ENCODE measurements at places on chromosomes 2 and 18.

GRCh38 chr2:38432820-38433606 is 55.9 kb upstream of the ATL2 start:
- DNase-seq, result no peak

DNA sequence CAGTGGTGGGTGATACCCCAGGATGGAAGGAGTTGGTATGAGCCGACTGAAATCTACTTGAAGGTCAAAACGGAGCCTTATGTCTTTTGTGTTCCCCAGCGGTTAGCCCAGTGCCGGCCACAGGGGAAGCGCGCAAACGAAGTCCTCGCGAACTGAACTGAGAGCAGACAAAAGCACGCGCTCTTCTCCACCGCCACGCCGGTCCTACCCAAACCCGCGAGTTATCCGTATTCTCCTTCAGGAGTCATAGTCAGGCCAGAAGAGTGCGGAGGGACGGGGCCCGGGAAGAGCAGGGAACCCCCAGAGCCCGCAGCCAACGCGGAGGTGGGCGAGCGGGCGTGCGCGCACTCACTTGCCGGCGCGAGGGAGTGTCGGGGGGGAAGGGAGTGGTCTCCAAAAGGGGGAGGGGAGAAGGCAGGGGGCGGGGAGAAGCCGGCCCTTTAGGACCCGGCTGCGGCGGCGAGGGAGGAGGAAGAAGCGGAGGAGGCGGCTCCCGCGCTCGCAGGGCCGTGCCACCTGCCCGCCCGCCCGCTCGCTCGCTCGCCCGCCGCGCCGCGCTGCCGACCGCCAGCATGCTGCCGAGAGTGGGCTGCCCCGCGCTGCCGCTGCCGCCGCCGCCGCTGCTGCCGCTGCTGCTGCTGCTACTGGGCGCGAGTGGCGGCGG is at the start of gene IGFBP2:
Gene IGFBP2 (plus strand): TSS at position 469 of the 664 bp plus-strand sequence. CDS start 104 bp downstream, at position 573.
- no peak for DNase-seq

- DNase-seq, result no peak
Measured at GRCh38 chr2:183998041-183998796, 600.1 kb upstream of the ZNF804A start.

- no peak for DNase-seq
Measured at GRCh38 chr2:65700004-65700651, 267.7 kb upstream of the SPRED2 start.

DNA sequence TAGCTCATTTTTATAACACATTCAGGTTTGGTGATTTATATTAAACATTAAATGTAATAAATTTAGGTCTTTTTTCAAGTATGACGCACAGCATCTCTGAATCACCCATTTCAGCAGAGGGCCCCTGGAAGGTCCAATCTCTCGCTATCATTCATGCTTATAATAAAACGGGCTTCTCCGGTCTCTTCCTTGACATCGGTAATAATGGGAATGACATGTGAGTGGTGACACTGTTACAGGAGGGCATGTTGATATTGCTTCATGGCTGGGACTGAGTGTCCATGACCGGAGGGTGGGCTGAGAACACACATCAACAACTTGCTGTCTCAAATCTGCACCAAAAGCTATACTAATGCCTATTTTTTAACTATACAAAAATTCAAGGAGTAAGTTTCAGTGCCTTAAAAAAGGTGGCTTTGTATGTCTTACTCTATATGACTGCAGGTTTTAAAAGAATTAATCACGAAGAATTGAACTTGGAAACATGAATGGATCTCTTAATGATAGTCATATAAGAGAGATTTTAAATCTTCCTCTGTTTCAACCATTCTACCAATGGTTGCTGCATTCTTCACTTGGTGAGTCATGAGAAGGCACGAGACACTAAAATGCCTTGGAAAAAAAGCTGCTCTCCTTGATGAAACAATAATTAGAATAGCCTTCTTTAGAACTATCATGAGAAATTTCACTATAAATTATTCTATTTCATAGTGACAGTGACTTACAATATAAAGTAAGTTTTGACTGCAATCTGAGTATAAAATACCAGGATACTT is 101.9 kb upstream of the NRP2 start:
- DNase-seq, result no peak

DNA sequence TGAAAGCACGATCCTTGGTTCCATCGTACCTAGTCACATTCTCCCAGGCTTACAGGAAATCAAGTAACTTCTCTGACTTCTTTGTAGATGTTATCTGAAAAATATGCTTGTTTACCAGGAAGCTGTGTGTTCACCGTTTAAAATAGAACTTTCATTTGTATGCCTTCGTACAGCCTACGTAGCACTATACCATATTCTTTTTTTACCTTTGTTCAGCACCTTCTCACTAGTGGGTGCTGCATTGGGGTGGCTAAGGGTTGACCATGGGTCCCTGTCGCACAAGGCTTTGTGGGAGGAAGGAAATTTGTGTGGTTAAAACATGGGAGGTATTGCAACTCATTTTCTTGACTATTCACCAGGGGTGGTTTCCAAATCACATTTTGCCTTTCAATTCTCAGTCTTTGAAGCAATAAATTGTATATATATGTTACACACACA is 16.6 kb downstream of the MALT1 start:
- DNase-seq, result peak; percentile 80

GRCh38 chr2:46747297-46747818 is 168.2 kb downstream of the MCFD2 start:
- DNase-seq, result no peak

GRCh38 chr2:32135409-32135808 is 30.3 kb upstream of the SLC30A6 start:
- peak; percentile 11 for DNase-seq

- DNase-seq, result no peak
Measured at GRCh38 chr2:219525533-219526232, 11.4 kb downstream of the ASIC4 start.

DNA sequence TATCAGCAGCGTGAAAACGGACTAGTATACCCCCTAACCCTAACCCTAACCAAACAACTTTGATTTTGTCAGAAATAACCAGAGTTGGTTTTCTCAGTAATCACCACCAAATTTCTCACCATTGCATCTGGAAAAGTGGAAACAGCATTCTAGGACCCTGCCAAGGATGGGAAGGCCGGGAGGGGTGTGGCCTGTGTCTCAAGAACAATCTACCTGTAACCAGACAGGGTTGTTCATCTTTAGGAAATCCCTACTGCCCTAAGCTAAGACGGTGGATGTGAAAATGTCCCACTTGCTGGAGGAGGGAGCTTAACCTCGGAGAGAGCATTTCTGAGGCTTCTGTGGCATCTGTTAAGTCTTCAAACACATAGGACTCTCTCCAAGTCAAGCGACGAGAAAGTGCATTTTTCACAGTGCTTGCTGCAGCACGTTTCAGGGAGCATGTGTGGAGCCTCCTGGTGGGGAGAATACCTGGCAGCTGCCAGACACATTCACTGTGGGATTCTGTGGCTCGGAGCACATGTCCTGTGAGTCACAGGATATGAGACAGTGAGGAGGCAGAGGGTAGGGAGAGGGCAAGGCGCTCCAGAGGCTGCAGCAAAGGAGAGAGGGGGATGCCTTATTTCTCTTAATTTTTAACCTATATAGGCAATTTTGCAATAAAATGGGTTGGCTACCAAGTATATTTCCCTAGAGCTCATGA is 207.5 kb downstream of the SPP2 start:
- DNase-seq, result no peak

DNA sequence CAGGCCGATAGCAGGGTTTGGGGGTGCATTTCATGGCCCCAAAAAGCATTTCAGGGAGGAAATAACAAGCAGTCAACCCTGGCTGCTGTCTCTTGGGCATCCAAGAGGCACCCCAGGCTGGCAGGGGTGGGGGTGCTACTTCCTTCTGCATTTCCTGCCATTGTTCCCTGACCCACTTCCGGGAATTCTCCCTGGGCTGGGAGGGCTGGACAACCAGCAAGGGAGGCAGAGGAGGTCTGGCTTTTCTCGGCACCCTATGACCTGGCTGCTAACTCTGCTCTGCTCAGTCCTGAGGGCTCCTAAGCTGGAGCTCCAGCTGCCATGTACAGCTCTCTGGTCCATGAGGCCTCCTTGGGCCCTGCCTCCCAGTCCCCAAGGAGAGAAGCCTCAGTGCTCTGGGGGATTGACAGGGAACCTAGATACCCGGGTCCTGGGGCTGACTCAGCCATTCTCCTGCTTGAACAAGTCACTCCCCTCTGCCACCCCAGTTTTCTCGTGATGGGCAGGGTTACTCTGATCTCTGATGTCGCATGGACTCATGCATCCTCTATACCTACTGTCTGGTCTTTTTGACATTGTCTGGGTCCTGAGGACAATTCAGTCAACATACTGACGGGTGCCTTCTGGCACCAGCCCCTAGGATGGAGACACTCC is 47.2 kb downstream of the DYSF start:
- DNase-seq, result no peak

DNA sequence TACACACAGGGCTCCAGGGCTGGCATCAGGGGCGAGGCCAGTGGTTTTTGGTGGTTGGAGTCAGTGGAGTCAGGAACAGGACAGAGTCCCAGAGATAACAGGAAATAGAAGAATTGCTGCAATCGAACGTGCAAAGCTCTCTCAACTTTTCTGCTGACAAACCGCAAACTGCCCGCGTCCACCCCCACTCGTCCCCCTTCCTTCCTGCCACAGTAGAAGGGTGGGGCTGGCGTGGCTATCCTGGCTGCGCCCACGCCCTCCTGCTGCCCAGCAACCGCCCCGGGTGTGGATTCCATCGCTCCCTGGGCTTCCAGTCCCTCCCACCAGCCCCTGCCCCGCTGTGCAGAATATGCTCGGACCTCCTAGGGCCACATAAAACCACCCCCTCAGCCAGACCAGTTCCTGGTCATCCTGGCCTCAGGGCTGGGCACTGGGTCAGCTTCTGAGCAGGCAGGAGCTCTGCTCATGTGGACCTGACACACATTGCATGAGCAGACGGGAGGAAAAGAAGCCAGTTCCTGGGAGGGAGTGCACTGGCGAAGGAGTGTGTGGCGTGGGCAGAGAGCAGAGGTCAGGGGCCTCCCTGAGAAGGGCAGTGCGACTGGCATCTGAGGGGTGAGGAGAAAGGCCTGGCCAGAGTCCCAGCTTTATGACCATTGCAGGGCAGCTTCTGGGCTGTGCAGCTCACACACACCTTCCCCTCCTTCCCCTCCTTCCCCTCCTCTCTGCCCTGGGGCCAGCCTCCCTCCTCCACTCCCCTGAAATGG is 85.4 kb upstream of the ATG16L1 start:
- no peak for DNase-seq

- DNase-seq, result no peak
Measured at GRCh38 chr2:27149570-27150405, 984 bp downstream of the TCF23 start.

GRCh38 chr2:75428646-75429443 is 131.9 kb downstream of the EVA1A start:
- no peak for DNase-seq

DNA sequence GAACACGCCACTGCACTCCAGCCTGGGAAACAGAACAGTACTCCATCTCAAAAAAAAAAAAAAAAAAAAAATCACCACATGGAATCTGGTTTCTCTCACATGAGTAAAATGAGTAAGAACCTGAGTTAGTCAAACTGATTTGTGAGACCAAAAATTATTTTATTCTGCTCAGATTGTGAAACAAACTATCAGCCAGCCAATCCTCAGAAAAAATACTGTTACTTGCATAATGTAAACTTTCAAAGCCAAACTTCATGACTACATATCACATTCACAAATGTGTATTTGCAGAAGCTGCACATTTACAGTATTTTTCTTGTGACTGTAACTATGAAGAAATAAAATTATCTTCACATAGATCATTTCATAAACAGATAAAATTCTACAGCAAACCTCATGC is 23.2 kb downstream of the SUMO1 start:
- DNase-seq, result no peak

DNA sequence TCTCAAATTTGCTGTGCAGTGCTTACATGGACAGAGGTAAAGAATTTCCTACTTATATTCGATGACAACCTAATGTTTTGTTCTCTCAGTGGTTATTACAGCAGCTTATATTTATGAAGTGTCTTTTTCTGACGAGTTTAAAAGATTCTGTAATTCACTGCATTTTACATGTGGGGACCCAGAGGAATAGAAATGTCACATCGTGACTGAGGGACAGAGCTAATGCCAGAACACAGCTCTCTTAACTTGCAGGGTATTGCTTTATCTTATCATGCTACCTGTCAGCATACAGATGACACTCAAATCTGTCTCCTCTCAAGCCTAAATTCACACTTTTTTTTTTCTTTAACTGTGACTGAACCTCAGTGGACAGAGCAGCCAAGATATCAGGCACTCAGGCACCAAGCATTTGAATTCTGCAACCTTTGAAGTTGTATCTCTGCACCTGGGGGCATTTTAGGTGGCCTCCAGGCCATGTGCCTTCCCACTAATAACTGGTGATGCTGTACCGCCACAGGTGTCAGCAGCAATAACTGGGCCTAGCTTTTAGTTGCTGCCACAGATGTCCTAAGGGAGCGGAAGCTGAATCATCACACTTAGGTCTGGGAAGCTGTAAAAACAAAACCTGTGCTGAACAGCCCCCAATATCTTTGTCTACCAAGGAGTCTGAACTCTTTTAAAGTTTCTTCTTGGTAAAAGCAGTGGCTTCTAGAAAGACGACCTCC is 315.8 kb upstream of the NRP2 start:
- no peak for DNase-seq

- DNase-seq, result no peak
Measured at GRCh38 chr2:212549941-212550340, 11.3 kb upstream of the ERBB4 start.
